Activated CD4-positive, alpha-beta T cell treated with anti-CD3 and anti-CD28 coated beads for 24 hours (primary cell): ENCODE measurements at places on chromosomes 5 and 9.

DNA sequence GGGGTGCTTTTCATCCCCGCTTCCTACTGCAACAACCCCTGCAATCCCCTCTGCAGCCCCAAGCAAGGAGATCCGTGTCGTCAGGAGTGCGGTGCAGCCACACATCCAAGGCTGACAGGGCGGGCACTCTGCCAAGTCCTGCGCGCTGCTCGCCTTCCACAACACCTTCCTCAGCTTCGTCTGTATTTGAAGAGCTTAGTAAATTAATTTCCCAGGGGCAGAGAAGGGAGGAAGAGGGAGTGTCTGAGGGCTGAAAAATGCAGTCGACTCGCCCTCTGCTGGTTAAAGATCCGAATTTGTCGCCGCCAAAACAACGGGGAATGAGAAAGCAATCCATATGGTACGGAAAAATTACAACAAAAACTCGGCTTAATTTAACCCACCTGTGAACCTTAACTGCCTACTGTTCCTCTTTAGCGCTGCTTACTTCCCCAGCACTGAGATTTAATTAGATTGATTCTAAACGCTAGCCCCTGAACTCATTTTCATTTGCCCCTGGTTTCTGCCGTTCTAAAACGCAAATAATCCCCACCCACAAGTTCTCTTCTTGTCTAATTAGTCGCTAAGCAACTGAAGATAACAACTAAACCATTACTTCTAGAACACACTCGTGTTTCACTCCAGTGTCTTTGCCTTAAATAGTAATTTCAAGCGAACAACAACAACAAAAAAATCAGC lies 10.9 kb upstream of the PCDHB1 start:
- DNase-seq = no peak

DNA sequence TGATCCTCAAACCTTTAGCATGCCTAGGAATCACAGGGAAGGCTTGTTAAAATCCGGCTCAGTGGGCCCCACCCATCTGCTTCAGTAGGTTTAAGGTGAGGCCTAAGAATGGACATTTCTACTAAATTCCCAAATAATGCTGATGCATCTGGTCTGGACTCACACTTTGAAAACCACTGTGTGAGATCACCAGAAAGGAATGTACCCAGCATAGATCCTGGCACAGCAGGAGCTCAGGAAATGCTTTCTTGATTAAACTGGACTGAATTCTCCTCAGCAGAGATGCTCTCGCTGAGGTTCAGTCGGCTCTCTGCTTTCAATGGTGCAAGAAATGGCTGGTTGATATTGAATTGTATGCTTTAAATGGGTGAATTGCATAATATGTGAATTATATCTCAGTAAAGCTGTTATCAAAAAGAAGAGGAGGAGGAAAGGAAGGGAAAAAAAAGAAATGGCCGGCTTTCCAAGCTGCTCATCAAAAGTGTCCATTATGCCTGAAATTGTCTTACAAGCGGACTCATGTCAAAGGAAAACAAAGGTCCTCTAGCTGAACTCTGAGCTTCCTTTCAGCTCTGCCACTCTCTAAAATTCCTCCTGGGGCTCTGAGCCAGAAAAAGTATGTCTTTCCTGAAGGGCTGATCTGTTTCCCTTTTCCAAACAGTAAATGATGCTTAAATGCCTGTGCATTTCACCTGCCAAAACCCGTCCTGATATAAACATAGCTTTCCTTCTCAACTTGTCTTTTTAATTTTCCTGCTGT lies 77.6 kb upstream of the SAP30L start:
- no peak for DNase-seq

DNA sequence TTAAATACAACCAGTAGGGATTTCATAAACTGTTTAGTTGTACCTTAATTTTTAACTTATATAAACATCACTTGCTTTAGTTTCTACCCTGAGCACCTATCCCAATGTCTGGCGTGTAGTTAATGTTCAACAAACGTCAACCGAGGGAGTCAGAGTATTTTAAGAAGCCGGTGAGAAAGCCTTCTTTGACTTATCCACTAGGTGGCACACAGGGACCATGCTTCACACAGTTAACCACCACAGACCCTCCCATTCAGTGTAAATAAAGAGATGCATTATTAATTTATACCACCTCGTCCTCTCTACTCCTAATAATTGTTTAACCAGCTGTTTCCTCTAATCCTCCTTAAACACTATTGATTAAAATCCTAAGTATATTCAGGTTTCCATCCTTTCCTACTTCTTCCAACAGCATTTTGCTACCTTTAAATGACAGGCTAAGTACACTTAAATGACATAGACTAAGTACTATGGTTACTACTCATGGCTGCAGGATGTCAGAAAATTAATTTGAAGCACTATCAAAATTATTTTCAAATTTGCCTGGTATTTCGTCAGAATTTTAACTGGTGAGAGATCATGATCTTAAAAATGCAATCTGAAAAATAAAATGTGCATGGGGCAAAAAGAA lies 2.3 kb downstream of the HAPLN1 start:
- no peak for DNase-seq

- DNase-seq = no peak
These were observed 79.0 kb upstream of the ZNF608 start for GRCh38 chr5:124825250-124825982.

- no peak for DNase-seq
These were observed 12.0 kb upstream of the THG1L start for GRCh38 chr5:157719245-157719644.

- DNase-seq = no peak
These were observed 1.9 kb downstream of the FBXO10 start for GRCh38 chr9:37574241-37574721.

DNA sequence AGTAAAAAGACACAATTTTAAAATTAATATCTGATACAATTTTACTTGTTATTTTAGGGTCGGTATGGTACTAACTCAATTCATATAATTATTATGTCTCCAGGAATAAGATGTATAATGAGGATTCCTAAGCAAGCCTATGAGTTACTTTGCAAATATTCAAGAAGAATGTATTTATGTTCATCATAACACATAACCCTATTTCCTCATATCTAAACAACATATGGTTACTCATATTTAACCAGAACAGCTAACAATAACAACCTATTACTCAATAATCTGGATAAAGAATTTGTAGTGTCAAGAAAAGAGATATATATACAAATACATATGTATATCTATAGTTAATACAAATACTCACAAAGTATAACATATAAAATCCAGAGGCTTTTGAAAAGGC lies 285.9 kb downstream of the ARL15 start:
- no peak for DNase-seq
